ENCODE measurements at places on chromosomes 6 and 20. TPM values are rescaled to one million over a fixed set of nuclear protein-coding genes. Genes with fewer than 3 reads are reported as not detected.

DNA sequence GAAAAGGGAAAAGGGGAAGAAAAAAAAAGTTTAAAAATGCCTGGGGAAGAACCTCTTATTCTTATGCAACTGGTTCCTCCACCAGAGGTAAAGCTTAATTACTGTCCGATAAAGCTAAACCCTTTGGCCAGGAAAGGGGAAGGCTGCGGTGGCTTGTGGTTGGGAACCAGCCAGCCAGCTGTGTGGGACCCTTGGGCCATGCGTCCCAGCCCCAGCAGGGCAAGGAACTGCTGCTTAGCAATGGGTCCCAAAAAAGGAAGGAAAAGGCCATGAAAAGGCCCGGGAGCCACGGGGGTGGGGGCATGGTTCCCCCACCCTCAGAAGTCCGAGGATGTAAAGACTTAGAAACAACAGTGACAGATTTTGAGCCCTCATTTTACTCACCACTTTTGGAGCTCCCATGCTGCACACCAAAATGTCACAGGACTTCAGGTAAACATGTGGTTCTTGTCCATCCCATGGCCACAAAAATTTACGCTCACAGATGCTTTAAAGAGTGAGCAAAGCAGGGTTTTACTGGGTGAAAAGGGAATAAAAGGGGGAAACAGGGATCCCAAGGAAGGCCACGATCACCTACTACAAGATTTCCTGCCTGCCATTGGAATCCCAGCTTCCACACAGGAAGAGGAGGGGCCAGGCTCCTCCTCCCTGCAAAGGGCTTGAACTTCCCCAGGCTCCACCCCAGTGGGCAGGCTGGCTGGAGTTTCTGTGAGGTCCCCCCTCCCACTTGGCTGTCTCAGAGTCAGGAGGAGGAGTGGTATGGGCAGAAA lies 1234.7 kb upstream of the GJE1 start:
- H3K27me3 ChIP-seq: peaks cover 5% of the 10 kb centered on the region
- H3K4me1 ChIP-seq: no peaks in the 10 kb centered on the region
- H3K27ac ChIP-seq: no peak overlapping the region
- H3K36me3 ChIP-seq: no peaks in the 10 kb centered on the region

DNA sequence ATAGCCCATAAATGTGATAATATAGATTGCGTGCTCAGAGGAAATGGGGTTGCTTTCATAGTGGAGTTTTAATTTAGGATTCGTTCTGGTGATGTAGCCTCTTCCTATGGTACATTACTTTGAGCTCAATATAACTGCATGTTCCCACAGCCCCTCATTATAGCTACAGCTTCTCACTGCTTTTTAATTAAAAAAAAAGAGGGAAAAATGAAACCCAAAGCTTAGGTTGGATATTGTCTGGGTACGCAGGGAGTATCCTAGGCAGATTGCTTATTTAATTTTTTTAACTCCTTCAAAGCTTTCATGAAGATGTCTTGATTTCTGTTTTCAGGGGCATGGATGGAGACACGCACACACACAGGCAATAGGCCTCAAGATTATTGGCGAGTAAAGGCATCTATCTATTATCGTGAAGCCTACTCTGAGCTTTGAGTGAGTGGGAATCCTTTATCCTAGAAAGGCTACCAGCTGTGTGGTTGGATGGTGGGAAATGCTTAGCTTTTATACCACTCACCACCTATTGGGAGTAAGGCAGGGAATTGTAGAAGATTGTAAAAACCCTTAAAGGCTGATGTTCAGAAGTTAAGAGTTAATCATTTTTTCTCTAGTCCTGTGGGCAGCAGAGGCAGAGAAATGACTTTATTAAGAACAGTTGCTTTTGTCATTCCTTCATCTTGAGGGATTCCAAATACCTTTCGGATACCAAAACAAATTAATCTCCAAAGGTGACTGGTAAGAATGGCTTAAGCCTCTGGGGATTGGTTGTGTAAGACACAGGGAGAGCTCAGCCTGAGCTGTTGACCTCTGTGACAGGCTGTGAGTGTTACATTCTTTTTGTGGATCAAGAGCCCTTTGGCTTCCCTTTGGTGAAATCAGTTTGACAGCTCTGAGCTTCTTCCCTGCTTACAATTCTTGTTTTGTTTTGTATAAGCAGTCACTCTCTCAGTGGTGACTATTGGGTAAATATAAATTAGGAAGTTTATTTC lies 33.4 kb downstream of the CTNNBL1 start:
- no peak for DNase-seq
- no peak overlapping the region for H3K4me3 ChIP-seq
- no peak overlapping the region for H3K27ac ChIP-seq
- H3K4me1 ChIP-seq: peaks cover 26% of the 10 kb centered on the region
- H3K27me3 ChIP-seq: no peaks in the 10 kb centered on the region

MDFI gene
- not detected for total RNA-seq

GRCh38 chr6:25637960-25638434 lies 14.0 kb upstream of the SCGN start:
- H3K27me3 ChIP-seq: peaks cover 20% of the 10 kb centered on the region
- no peaks in the 10 kb centered on the region for H3K4me1 ChIP-seq
- no peaks in the 10 kb centered on the region for H3K36me3 ChIP-seq

GRCh38 chr20:46624946-46625345 lies 26.3 kb downstream of the SLC13A3 start:
- H3K27ac ChIP-seq: no peak overlapping the region
- no peak overlapping the region for H3K4me3 ChIP-seq
- H3K4me1 ChIP-seq: no peaks in the 10 kb centered on the region
- no peaks in the 10 kb centered on the region for H3K36me3 ChIP-seq
- H3K27me3 ChIP-seq: peaks cover 17% of the 10 kb centered on the region

RNF217 gene
- total RNA-seq: 0.52 TPM

DNA sequence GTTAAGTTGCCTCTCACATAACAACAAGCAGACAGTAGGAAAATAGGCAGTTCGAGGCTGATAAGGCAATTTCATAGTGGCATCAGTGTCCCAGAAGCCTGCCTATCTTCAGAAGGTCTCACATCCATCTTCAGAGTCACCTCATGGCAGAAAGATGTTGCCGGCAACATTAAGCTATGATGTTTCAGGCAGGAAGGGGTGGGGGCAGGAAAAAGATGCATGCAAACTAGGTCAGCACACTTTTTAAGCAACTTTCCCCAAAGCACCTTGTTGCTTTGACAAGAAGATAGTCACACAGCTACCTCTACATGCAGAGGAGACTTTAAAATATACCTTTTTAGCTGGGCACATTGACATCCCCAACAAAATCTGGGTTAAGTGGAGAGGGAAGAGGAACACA lies 43.2 kb upstream of the SMIM8 start:
- H3K4me1 ChIP-seq: peaks cover 9% of the 10 kb centered on the region
- no peak for DNase-seq
- no peaks in the 10 kb centered on the region for H3K27me3 ChIP-seq
- no peak overlapping the region for H3K4me3 ChIP-seq
- H3K27ac ChIP-seq: no peak overlapping the region
- no peaks in the 10 kb centered on the region for H3K36me3 ChIP-seq

DNA sequence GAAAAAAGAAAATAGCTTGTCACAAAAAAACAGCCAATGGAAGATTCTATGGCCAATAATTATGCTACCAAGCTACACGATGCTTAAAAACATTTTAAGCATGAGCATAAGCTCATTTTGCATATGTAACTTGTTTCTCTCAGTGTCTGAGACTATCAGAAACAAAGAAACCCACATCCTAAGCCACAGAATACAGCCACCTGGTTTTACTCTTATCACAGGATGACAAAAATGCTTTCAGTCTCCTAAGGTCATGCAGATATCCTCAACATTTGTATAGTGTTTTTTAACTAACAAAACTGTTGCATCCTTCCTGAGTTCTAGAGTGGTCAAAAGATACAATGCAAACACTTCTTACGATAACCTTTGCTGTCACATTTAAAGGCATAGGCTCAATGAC lies 172.1 kb upstream of the RUNX2 start:
- H3K36me3 ChIP-seq: peaks cover 8% of the 10 kb centered on the region
- H3K4me1 ChIP-seq: peaks cover 29% of the 10 kb centered on the region
- no peak for DNase-seq
- H3K4me3 ChIP-seq: no peak overlapping the region
- no peak overlapping the region for H3K27ac ChIP-seq

DNA sequence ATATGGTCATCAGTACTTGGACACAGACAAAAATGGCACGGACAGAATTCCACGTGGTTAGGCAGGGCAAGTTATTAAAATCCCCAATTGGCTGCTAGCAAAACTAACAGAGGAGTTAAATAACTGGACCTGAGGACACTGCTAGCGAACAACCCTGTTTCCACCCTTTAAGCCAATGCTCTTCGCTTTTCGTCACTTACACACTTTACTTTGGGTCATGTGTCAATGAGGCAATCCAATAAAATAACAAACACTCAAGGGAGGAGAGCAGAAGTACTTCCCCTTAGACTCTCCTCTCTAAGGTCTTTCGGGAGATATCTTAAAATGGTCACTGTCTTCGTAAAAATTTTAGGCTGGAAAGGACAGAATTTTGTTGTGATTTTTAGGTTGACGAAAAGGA lies 68.6 kb downstream of the LCA5 start:
- no peaks in the 10 kb centered on the region for H3K4me1 ChIP-seq
- no peak overlapping the region for H3K4me3 ChIP-seq
- H3K27ac ChIP-seq: no peak overlapping the region
- no peak for DNase-seq
- H3K27me3 ChIP-seq: peaks cover 17% of the 10 kb centered on the region

- H3K4me3 ChIP-seq: no peak overlapping the region
- no peaks in the 10 kb centered on the region for H3K27me3 ChIP-seq
- no peak overlapping the region for H3K27ac ChIP-seq
- no peak for DNase-seq
Measured at GRCh38 chr20:33113387-33113908, 34.0 kb downstream of the BPIFB4 start.

- no peak for DNase-seq
- H3K4me3 ChIP-seq: peak overlapping the region; percentile 89
- H3K36me3 ChIP-seq: peaks cover 10% of the 10 kb centered on the region
- H3K27ac ChIP-seq: peak overlapping the region; percentile 95
Measured at GRCh38 chr6:26401389-26401986, 587 bp upstream of the BTN3A1 start.

DPPA5 gene
- total RNA-seq: not detected

- no peak for DNase-seq
- no peaks in the 10 kb centered on the region for H3K27me3 ChIP-seq
- H3K36me3 ChIP-seq: no peaks in the 10 kb centered on the region
- H3K27ac ChIP-seq: no peak overlapping the region
Measured at GRCh38 chr6:103335412-103335811, 1524.3 kb downstream of the HACE1 start.

RFX6 gene
- not detected for total RNA-seq

DNA sequence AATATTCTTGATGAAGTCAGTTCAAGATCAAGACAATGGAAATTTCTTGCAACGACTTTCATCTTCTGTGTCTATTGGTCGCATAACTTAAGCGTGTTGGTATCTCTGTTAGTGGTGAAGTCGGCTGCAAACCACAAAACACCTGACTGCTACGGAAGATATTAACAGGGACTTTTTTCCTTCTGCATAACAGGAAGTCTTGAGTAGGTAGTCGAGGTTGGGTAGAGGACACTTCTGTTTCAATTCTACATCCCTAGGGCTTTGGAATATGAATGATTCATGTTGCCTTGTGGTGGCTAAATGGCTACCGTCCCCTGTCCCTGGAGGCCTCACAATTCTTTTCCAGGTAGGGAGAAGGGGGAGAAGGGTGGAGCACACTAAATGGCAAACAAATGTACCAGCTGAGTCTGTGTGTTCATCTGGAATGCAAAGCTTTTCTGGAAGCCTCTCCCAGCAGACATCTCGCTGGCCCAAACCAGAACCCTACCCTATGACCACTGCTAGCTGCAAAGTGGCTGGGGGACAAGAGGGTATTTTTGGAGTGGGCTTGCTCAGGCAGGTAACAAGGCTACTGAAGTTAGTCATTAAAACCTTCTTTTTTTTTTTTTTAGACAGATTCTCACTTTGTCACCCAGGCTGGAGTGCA lies 34.6 kb upstream of the NKX2-2 start:
- H3K27ac ChIP-seq: peak overlapping the region; percentile 71
- peak; percentile 74 for DNase-seq
- H3K4me3 ChIP-seq: peak overlapping the region; percentile 24

- no peaks in the 10 kb centered on the region for H3K36me3 ChIP-seq
- peaks cover 37% of the 10 kb centered on the region for H3K4me1 ChIP-seq
- DNase-seq: peak; percentile 23
- no peaks in the 10 kb centered on the region for H3K27me3 ChIP-seq
- H3K27ac ChIP-seq: no peak overlapping the region
Measured at GRCh38 chr6:53578371-53578770, 33.5 kb upstream of the GCLC start.

DNA sequence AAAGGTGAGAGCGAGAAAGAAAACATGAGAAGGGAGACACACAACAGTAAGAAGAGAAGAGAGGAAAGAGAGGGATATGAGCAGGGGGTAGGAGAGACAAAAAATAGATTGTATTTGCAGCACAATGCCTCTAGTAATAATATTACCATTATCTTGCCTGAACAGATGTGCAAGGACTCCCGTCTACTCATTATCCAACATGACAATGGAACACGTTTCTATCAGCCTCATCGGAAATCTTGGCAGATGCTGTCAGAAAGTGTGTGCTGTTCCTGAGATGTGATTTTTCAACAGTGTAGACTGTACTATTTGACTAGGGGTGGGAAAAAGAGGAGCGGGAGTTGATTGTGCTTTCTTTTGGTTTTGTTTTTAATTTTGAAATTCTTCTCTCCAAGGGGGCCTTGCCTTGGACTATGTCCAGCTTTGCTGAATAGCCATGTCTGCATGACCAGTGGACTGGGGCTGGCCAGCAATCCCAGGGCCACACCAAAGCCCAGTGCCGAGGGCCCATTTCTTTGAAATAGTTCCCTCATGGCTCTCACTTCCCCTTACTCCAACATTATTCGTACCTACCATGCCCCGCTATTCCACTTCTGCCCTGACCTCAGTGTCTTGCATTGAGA lies 11.3 kb upstream of the TRAM2 start:
- H3K36me3 ChIP-seq: no peaks in the 10 kb centered on the region
- no peak for DNase-seq
- H3K4me3 ChIP-seq: no peak overlapping the region
- H3K27ac ChIP-seq: no peak overlapping the region
- no peaks in the 10 kb centered on the region for H3K4me1 ChIP-seq

DNA sequence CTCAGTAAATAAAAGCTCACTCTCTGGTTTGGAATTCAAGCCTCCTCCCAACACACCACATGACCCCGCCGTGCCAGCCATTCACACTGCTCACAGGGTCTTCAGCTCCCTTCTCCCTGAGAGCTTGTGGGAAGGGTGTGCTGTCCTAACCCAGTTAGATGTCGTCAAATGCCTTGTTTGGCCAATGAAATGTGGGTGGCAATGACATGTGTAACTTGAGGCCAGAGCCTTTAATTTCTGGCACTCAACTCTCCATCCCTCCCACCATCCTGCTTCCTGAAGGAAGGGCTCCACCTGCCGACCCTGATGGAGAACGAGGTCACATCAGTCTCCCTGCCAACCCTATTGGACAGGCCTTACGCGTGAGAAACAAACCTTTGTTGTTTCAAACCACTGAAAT lies 224.5 kb upstream of the AGPAT4 start:
- H3K27me3 ChIP-seq: no peaks in the 10 kb centered on the region
- no peaks in the 10 kb centered on the region for H3K4me1 ChIP-seq
- no peaks in the 10 kb centered on the region for H3K36me3 ChIP-seq
- H3K4me3 ChIP-seq: no peak overlapping the region
- H3K27ac ChIP-seq: no peak overlapping the region

RAET1L gene
- total RNA-seq: not detected

- H3K36me3 ChIP-seq: no peaks in the 10 kb centered on the region
- no peak for DNase-seq
- H3K27ac ChIP-seq: no peak overlapping the region
- H3K27me3 ChIP-seq: peaks cover 1% of the 10 kb centered on the region
Measured at GRCh38 chr6:136501096-136501495, 49.1 kb downstream of the MAP7 start.

EYA2 gene
- total RNA-seq: not detected
